ENCODE measurements at places on chromosomes 5 and 9.
A peak's percentile ranks its signal among the peaks of the same experiment; 100 is the strongest.

DNA sequence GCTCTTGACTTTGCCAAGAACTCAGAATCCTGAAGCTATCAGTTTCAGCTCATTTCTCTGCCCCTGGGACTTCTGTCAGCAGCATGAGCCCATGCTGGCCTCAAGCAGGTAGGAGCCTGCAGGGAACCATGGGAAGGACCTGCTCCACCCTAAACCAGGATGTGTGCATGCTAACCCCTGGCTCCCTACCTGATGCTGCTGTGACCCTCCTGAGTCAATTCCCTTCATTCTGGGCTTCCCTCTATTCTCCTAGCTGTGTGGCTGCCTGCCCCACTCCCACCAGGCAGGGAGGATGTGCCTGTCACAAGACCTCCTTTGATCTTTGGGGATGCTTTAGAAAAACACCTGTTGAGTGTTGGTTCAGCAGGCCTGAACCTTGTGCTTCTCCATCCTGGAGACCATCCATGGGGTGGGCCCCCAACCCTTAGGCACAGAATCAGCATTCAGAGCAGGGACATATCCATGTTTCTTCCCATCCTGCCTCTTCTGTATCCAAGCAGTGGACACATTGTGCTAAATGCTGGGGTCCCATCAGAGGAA lies 117.1 kb upstream of the CCL21 start:
- DNase-seq = no peak

- no peak for DNase-seq
Observed at GRCh38 chr5:22901885-22902284, 48.7 kb upstream of the CDH12 start.

- no peak for DNase-seq
Observed at GRCh38 chr9:5488221-5489008, 21.9 kb upstream of the PDCD1LG2 start.

- no peak for DNase-seq
Observed at GRCh38 chr5:135157421-135158313, 123.6 kb upstream of the PITX1 start.

DNA sequence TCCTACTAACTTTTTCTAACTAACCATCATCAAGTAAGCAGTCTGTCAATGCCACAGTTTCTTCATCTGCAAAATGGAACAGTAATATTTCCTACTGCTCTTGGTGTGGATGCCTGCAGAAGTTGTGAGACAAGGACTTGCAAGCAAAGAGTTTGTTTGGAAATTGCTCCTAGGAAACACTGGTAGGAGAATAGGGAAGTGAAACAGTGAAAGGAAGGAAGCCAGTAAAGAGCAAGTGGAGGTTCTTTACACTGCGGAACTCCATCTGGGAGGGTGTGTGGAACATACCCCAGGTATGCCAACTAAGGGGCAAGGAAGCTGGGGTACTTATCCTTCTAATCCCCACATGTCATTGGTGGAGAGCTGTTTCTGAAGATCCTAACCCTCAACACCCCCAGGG lies 119.9 kb downstream of the FOXD1 start:
- no peak for DNase-seq

DNA sequence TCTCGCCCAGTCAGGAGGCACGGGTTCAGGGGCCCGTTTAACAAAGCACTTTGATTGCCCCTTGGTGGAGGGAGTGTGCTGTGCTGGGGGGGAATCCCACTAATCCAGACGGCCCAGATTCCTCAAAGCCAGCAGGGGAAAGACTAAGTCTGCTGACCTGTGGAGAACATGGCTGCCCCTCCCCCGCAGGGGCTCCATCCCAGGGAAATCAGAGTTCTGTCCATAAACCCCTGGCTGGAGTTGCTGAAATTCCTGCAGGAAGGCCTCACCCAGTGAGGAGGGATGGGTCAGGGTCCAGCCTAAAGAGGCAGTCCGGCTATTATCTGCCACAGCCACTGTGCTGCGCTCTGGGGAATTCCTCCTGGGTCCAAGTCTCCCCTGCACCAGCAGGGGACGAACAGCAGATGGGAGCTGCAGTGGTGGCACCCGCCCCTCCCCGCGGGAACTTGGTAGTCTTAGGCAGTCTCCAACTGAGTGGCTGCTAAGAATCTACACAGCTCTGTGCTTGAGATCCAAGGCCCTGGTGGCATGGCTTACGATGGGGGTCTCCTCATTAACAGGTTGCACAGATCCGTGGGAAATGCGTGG lies 174.0 kb upstream of the DAB2 start:
- no peak for DNase-seq

DNA sequence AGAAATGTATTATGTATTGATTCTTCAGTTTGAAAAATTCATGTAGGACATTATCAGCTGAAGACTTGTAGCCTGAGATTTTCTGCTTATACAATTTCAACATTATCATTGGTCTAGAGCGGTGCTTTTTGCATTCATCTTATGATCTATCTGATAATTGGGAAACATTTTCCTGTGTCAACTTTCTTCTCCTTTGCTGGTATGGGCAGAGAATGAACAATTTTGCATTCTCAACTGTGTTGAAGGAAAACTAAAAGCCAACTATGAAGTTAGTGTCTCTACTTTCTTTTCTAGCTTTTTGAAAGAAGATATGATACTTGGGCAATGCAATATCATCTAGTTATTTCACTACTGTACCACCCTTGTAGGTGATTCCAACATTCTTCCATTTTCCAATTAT lies 10.3 kb downstream of the ZFR start:
- no peak for DNase-seq

GRCh38 chr5:85159395-85159794 lies 774.7 kb upstream of the EDIL3 start:
- DNase-seq = no peak

DNA sequence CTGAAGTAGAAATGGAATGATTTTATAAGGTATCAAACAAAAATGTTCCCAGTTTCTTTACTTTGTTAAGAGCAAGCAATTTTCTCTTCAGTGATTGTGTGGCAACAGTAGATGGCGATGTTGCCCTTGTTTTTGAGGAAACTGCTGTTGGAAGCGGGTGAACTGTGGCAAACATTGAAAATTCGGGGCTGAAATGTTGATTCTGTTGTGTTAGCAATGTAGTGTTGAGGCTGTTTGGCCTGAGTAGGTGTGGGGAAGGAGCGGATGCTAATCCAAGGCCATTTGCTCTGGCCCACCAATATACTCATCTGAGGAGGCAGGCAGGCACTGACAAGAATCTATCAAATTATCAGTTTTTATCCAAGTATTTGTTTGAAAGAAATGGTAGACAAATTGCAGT lies 129.8 kb downstream of the SLC12A2 start:
- DNase-seq = no peak

- DNase-seq = no peak
Observed at GRCh38 chr5:40258222-40258621, 421.5 kb upstream of the PTGER4 start.

DNA sequence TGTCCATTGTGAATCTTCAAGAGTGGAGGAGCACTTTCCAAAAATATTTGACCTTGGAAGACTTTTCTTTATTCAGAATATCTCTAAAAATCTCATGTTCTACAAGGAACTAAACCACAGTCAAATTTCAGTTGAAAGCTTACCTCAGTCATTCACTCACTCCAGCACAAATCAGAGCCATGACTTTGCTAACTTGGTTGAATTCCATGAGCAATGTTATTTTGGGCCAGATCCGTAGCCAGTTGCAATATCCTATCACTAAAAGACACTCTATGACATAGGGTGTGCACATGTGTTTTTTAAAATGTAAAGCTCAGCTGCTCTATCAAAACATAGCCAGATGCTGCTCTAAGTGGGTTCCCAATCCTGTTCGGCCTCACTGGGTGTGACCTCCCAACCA lies 156.1 kb upstream of the ANKRD55 start:
- DNase-seq = no peak

DNA sequence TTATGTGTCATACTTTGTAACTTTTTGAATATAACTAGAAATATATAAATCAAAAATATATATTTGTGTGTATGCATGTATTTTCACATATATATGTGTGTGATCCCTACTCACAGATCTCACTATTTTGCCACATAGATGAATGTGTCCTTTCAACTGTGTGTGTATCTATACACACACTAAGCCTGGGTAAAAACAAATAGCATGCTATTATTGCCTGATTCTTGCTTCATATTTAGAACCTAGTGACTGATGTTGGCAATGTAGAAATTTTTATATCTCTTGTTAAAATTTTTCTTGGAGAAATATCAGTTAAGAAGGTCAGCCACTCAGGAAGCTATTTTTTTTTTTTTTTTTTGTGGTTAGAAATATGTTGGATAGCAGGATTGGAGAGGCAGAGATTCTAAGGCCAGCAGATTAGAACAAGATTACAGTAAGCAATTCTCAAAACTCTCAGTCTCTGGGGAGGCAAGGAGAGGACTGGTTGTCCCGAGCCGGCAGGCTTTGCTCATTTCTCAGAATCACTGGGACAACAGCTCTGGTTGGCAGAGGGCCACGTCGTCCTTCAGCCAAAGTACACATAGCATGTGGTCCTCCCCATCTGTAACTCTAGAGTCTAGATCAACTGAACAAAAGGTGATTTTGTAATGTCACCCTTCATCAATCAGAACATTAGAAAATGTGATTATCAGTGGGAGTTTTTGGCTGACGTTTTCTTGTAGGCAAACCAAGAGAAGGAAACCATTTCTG lies 19.7 kb downstream of the C6 start:
- DNase-seq = peak; percentile 40

- no peak for DNase-seq
Observed at GRCh38 chr9:80407220-80407619, 835.5 kb downstream of the TLE4 start.

DNA sequence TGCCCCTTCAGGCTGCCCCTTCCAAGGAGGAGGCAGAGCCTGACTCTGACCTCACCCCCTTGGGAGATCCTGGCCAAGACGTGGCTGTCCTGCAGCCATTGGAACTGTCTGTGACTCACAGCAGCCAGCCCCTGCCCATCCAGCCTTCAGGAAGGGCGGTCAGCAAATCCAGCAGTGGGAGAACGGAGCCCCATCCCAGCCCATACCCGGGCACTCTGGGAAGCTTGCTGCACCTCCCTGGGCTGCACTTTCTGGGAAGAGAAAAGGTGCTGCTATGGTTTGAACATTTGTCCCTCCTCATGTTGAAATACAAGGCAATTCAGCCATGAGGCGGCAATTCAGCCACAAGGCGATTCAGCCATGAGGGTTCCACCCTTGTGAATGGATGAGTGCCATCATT lies 24.4 kb downstream of the CCDC187 start:
- DNase-seq = no peak

- no peak for DNase-seq
Observed at GRCh38 chr5:171315925-171316257, 6.8 kb downstream of the TLX3 start.

DNA sequence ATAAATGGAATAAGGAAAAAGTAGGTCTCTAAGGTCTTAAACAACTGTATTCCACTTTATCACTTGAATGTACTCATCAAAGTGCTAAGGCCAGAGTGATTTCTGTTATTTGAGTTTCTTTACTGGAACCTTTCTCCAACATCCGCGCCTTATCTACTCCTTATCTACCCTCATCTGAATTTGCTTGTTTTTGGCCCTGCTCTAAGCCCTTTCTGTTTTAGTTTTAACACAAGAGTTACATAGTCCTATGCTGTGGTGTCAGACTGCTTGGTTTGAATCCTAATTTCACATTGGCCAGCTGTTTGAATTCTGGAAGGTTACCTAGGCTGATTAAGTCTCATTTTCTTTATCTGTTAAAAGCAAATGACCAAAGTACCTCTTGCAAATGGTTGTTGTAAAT lies 128.3 kb downstream of the PCSK5 start:
- DNase-seq = no peak

DNA sequence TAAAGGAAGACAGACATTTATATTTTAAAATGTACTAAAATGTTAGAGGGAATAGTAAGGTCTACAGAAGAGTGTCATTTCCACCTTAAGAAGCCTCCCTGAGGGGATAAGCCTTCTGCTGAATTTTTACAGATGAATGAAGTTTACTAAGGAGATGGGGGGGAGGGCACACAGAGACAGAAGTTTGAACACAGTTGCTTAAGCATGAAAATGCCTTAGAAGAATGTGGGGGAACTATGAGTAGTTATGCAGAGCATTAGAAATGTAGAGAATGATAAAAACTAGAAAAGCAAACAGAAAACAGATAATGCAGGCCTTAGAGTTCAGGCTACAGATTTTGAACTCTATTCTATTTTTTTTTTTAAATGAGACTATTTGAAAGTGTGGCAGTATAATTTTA lies 232.2 kb upstream of the VLDLR start:
- no peak for DNase-seq

DNA sequence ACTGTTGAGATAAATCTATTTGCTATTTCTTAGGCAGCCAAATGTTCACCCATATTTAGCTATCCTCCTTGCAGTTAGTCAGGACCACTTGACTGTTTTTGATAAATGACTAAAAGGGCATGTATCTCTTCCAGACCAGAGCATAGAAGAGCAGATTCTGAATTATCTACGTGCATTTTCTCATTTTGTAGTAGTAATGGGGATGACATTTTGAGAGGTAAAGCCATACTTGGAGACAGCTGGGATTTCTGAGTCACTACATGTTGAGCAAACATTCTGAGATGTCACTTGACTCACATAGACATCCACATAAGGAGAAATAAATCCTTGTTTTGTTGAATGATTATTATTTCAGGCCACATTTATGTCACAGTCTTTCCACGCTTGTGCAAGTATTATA lies 297.6 kb downstream of the CDH10 start:
- DNase-seq = no peak

DNA sequence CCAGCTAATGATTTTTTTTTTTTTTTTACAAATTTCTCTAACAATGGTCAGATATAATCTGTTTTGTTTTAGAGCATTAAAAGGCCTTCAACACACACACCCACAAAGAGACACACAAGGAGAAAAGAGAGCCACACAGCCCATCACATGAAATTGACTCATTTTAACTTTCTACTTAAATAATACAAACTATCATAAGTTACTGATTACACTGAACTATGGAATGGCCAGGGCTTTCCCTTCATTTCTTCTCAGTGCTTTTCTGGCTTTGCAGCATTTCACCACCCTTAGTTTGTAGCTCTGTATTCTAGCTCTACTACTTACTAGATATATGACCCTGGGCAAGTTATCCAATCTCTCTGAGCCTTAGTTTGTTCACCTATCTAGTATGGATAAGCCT lies 13.2 kb downstream of the REEP5 start:
- no peak for DNase-seq

GRCh38 chr5:6827526-6828219 lies 114.4 kb downstream of the TENT4A start:
- no peak for DNase-seq

GRCh38 chr5:154055201-154055600 lies 16.4 kb downstream of the MFAP3 start:
- no peak for DNase-seq

GRCh38 chr9:127805620-127806019 lies 2.9 kb downstream of the FPGS start:
- DNase-seq = no peak

GRCh38 chr5:170238456-170239196 lies 5.8 kb downstream of the C5orf58 start:
- DNase-seq = no peak

DNA sequence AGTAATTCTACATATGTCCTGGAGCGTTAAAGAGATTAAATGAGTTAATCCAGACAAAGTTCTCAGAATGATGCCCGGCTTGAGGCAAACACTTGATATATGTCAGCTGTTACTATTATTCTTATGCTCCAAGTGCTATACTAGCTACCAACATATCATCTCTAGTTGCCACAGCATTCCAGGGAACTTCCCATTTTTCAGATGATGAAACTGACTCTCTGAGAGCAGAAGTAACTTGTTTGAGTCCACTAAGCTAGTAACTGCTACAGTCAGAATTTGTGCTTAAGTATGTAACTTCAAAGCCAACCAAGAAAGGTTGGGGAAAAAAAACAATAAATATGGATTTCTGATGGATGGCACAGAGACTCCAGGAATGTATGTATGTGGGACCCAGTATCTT lies 98.1 kb downstream of the CDK5RAP2 start:
- no peak for DNase-seq

GRCh38 chr5:107809201-107810034 lies 138.7 kb upstream of the EFNA5 start:
- DNase-seq = no peak
